ENCODE measurements at places on chromosomes 3 and 15. TPM values are rescaled to one million over a fixed set of nuclear protein-coding genes. Genes with fewer than 3 reads are reported as not detected.

NEK10 gene
- 25.7 TPM for total RNA-seq

DNA sequence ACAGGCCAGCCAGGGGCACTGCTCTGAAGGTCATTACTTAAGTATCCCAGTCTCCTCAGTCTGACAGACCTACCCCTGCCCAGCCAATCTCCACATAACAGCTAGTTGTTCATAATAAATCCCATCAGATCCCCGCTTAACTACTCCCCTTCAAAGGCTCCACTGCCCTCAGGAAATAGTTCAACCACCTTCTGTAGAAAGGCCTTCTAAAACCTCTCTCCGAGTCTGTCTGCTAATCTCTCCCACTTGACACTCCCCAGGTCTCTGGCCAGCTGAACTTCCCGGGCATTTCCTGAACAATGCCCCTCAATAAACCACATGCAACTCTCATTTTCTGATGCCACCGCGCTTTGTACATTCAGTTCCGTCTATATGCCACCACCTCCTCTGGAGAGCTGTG, 6.0 kb downstream of the PRC1 start:
- no peak for DNase-seq

GRCh38 chr3:42028474-42028873, 62.7 kb upstream of the TRAK1 start:
- DNase-seq = no peak

DNA sequence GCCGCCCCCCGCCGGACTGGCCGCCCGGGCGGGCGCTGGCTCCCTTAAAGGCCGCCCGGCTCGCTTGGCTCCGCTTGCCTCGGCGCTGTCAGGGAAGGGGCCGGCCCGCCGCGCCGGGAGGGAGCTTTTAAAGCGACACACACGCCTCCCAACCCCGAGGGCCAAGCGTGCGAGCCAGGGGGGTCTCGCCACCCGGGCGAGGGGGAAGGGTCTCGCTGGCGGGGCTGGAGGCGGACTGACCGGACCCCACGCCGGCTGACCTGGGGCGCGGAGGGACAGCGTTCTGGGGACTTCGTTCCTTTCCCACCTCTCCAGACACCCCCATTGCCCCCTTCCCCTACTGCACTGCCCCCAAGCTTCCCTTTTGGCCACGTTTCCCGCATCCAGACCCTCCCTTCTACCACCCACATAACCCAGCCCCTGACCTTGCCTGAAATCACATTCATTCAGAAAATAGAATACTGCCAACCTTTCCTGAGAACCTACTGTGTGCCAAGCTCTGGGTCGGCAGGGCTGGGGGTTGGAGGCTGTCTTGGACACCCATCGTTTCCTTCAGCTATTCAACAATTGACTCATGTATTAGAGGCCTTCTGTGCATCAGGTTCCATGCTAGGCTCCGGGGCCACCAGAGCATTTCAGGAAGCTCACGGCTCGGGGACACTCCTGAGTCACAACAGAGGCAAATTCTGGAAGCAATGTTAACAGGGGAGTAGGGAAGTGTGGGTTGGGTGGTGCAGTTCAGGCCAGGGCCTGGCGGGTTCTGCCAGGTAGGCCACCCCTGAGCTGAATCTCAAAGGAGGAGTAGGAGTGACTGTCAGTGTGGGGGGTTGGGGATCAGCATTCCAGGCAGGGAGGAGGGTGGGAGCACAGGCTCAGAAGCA, at the start of gene INSYN1:
INSYN1 (minus strand) TSS at position 102 of the 881 bp plus-strand sequence. CDS start 2,221 bp downstream, outside the sequence.
- DNase-seq = no peak

DNA sequence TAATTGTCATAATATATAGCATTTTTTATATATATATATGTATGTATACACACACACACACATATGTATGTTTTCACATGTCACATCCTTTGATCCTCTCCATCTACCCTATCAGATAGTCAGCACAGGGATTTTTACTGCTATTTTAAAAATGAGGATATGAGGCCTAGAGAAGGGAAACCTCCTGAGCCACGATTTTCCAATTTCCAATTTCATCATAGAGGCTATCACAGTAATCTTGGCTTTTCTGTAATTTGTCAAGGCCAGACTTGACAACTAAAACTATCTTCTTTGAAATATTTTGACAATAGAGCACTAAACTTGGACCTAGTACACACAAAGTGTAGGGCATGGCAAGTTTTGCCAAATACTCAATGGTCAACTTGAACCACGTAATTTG, 42.5 kb downstream of the IL1RAP start:
- DNase-seq = no peak

DNA sequence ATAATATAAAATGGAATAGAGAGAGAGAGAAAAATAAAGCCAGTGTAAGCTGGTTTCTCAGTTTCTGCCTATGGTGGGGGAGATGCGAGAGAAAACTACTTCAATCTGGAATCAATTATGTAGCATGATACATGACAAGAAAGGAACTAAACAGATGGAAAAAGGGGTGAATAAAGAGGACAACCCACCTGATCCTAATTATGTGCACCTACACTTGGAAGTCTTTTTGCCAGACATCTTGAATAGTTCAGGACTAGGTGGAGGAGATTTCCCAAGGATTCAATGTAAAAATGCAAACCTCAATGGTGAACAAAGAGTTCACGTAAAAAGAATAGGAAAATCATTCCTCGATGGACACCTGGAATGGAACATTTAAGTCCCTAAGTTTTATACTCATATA, 524.4 kb upstream of the RGMA start:
- DNase-seq = no peak

DNA sequence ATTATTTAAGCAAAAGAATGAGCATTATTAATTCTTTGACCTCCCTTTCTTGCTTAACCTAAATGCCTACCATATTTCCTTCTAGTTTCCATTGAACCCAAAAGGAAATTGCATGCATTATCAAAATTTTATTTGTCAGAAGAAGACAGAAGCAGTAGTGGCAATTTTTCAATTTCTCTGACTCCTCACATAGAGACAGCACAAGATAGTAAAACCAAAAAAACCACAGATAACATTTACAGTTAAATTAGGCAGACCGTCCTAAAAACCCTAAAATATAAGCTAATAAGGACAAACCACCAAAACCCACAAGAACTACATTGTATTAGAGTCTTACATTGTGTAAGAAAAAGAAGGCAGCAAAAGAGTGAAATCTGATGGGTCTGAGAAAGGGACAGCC, 27.1 kb downstream of the GOLGB1 start:
- no peak for DNase-seq

DNA sequence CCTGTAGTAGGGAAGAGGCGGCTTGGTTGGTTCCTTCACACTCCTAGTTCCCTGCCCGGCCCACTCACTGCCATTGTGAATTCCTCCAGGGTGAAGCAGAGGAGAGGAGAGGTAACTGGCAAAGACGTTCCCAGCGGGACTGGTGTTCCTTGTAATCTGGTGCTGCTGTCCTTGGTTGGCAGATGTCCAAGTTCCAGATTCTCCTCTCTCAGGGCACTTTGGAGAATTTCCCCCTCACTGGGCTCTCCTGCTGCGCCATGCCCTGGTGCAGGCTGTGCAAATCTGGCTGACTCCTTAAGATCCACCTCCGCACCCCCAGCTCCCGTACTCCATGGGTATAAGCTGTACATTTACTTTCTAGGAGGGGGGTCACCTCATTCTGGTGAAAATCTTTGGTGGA, 37.3 kb downstream of the THSD4 start:
- no peak for DNase-seq

UROC1 gene
- not detected for total RNA-seq

DOCK3 gene
- total RNA-seq = 42.6 TPM

GRCh38 chr3:52256622-52257021, 11.1 kb downstream of the PPM1M start:
- no peak for DNase-seq

GRCh38 chr3:166456286-166456685, 619.1 kb upstream of the BCHE start:
- no peak for DNase-seq

DNA sequence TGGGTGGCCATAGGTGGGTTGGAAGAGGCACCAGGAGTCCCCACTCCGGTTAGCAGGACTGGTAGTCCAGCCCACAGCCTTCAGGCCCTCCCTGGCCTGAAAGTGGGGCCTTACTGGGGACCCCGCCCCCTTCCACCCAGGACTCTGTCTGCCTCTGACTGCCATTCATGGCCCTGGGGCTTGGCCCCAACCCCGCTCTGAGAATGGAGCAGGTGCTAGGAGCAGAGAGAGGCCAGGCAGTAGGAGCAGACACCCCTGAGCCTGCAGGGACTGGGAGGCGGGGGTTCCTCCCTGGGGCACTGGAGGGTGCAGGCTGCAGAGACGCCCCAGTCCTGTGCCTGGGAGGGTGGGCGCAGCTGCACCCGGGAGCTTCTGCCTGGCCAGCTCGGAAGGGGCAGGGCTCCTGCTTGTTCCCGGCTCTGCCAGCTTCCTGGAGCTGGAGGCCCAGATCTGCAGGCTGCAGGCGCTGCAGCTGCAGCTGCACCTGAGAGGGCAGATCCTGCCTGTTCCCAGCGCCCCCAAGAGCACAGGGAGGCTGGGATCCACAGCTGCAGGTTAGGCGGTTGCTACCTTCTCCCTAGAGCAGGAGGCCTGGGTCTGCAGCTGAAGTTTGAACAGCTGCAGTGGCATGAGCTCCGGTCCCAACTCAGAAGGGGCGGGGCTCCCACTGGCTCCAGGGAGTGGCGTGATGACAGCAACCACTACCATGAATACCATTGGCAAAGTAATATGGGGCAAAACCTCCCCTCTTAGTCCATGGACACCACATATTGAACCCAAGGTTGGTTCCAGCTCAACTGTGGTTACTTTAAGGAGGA, 194.7 kb downstream of the SQOR start:
- DNase-seq = no peak

GRCh38 chr15:51833772-51834171, 4.3 kb downstream of the TMOD3 start:
- no peak for DNase-seq

- DNase-seq = no peak
Measured at GRCh38 chr3:159977295-159977694, 11.3 kb upstream of the IL12A start.

- DNase-seq = peak; percentile 67
Measured at GRCh38 chr15:32029862-32030781, at the start of gene CHRNA7. Gene CHRNA7 (plus strand): TSS chr15:32030515. CDS start chr15:32030595, 80 bp downstream.

DNA sequence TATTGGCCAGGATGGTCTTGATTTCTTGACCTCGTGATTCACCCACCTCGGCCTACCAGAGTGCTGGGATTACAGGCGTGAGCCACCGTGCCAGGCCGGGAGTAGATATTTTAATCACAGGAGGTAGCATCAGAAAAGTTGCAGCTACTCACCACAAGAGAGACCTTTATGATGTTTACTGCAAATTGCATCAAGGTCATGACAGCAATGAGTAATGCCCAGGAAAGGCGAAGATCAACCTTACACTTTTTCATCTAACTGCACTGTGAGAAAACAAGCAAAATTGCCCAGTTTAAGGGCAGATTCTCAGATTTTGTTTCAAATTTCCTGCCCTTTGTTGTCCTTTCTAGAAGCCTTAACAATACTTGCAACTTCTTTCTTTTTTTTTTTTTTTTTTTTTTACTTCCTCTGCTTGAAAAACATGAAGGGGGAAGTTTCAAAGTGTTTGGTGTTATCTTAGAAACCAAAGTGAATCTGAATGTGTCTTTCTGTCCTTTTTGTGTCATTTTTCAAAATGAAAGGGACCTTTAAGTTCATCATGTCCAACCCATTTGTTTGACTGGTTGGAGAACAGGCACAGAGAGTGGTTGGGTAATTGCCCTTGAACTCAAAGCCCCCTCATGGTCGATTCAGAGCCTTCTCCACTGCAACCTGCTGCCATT, 25.0 kb downstream of the TGFBR2 start:
- no peak for DNase-seq

GRCh38 chr3:97952280-97952679, 20.0 kb downstream of the RIOX2 start:
- no peak for DNase-seq

LRTM1 gene
- total RNA-seq = not detected

- no peak for DNase-seq
Measured at GRCh38 chr3:55735976-55736375, 248.9 kb upstream of the WNT5A start.

- no peak for DNase-seq
Measured at GRCh38 chr15:68424754-68425390, 7.1 kb downstream of the ITGA11 start.

DNA sequence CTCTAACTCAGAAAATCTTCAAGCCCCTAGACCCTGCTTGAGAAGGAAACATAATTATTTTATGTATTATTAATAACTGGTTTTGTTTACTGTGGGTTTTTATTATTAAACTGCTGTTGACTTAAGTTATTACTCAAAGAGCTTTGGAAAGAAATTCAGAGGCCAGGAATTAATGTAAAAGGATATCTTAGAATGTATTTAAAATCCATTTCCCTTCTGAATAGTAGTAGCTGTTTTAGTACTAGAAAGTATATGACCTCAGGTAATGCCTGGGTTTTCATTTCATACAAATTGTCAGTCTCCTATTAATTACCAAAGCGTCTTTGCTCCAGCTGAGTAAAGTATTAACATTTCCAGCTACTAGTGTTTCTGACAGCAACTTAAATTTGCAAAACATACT, 223.1 kb downstream of the ITPR1 start:
- DNase-seq = no peak

DNA sequence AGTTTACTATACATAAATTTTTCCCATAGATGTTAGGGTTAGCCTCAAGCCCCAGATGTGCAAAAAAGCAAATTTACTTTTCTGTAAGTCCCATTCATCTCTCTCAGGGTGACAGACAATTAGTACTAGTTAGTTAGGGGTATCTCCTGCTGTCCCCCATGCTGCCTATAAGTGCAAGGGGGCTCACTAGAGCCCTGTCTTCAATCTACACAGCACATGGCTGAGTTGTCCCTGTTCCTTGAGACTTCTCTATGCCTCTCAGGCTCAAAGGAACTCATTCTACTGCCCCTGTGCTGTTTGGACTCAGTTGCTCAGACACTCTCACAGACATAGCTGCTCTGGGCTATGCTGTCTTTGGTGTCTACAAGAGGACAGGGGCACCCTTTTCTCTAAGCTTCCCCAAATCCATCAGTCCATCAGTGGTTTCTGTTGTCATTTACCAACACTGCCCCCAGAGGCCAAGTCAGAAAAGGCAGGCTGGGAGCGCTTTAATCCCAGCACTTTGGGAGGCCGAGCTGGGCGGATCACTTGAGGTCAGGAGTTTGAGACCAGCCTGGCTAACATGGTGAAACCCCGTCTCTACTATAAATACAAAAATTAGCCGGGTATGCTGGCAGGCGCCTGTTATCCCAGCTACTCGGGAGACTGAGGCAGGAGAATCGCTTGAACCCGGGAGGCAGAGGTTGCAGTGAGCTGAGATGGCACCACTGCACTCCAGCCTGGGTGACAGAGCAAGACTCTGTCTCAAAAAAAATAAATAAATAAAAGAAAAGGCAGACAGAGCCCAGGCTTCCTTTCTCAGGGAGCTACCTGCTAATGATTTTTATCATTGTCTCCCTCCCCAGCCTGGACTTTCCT, 31.4 kb upstream of the PRTG start:
- no peak for DNase-seq

DNA sequence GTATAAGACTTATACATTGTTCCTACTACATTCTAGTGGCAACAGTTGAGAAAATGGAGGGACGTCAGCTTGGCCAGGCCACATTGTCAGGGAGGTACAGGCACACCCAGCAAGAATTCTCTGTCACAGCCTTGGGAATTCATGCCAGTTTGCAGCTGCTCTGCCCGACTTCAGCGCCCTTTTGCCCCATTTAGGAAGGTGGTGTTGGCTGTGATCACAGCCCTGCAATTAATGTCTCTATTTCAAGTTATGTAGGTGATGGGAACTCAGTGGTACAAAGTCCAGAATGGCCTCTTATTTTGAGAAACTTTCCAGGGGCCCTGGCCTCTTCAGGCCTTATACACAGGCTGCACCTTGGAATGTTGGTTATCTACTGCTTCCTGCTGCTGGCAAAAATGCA, 26.7 kb downstream of the AMOTL2 start:
- no peak for DNase-seq
